ENCODE measurements at places on chromosomes 7 and 10.

DNA sequence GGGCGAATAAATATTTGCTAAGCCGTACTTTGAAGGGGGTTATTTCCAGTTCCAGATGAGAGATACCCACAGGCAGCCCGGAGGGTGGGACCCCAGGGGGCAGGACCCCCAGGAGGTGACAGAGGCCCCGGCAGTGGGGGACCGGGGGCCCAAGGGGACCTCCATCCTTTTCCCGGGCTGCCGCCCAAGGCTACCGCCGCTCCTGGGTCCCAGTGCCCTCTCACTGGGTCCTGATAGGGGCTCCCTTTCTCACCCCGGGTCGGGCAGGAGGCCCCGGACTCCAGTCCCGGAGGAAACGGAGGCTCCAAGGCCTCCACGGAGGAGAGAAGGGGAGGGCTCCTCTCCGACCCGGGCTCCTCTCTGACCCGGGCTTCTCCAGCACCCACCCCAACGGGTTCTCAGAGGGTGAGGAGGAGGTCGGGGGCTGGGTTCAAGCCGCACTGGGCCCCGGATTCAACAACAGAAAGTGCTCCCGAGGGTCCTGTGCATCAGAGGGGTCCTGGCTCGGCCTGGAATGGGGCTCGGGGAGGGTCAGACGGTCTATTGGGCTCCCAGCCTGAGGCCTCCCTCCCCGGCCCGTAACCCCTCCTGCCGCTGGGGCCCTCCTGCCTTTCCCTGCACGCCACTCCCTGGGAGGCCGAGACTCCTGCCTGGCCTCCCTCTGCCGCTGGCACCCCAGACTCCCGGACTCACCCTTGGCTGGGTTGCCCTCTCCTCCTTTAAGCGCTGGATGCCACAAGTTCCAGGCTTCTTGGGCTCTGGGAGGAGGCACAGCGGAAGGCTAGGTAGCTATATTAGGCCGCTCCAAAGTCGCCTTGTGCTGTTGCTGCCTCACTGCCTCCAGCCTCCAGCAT is 62.5 kb downstream of the ZNF37A start:
- DNase-seq: no peak

DNA sequence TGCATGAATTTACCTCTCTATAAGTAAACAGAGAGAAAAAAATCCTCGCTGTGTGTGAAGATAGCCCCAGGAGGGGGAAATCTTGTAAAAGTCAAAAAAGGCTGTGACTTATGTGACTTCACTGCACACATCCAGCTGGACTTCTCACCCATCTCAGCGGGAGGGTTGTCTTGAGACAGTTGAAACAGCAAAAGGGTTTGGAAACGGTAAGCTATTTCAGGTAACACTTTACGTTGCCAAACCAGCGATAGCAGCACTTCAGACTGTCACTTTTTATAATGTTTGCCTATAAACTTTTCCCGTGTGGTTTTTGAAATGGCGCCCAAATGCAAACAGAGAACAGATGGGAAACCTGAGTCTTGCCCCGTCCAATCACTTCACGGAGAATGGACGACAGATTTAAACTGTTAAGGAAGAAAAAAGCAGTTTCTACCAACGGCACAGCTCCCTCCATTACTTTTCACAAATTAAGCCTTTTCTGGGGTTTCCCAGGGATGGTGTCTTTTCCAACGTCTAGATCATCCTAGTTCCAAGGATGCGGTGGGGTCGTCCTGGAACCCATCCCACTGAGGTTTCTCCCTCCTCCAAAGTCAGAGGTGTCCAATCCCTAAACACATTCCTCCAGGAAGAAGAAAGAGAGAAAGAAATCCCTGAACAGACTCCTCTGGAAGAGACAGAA is 25.2 kb downstream of the FGFR2 start:
- DNase-seq: no peak

DNA sequence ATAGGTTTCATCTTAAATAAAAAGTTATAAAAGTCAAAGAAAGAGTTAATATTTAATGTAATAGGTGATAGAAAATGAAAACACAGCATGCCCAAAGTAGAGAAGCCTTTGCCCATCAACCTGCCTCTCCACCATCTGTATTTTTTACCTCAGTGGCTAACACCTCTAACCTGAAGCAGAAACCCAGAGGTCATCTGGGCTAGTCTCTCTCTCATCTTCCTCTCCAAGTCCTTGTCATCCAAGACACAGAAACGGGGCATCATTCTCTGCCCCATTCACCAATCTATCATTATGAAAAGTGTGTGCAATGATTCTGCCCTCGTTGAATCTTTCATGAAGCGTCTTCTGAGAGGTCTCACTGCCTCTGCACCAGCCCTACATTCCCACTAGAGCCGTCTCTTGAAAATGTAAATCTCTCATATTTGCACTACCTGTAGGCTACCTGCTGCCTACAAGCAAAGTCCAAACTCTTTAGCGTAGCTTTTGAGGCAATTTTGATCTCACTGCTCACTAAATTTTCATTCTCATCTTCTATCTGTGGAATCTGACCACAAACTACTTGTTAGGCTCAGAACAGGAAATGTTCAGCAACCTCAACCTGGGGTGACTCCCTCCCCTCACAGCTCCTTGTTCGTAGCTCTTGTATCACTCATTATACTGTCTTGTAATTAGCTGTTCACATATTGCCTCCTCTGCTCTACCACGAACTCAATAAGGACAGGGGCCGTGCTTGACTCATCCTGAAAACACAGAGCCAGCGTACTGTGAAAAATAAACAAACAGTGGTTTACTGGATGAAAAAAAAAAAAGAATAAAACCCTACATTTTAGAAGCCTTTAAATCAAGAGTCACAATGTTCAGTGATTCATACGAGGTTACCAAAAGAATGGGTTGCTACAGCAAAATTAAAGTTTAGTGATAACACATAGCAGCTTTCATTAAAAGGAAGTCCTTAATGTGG is 83.1 kb downstream of the CTNNA3 start:
- no peak for DNase-seq

DNA sequence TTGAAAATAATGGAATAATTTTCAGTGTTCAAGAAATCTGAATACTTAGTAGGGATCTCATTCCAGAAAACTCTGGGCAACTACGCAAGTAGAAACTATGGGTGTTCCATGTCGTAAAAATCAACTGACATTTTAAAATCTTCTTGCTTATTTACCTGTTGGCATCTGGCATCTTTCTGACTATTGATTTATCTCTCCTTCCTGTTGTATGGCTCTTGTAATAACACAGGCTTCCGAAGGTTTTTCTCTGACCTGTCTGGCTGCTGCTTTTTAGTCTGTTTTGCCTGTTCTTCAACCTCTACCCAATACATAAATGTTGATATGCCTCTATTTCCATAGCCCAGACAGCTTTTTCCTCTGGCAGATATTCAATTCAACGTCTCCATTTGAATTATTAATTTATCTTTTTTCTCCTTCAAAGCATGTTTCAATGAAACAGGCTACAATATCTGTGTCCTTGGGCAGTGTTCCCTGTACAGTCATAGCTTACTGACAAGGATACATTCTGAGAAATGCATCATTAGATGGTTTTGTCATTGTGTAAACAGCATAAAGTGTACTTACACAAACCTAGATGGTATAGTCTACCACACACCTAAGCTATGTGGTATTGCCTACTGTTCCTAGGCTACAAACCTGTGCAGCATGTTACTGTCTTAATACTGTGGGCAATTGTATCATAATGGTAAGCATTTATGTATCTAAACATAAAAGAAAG is 105.9 kb upstream of the ETV1 start:
- no peak for DNase-seq

DNA sequence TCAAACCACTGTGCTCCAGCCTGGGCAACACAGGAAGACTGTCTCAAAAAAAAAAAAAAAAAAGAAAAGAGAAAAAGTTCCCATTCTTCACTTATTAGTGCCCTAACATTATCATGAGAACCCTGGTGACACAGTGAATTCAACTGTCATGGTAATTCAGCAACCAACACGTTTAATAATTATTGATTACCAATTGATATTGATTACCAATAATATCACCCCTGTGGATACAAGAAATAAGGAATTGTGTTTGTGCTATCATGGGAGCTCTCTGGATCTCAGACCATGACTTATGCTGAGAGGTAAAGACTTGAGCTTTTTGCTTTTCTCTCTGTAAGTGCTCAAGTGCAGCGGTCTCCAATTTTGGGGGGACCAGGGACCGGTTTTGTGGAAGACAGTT is 195.3 kb downstream of the TPST1 start:
- no peak for DNase-seq

DNA sequence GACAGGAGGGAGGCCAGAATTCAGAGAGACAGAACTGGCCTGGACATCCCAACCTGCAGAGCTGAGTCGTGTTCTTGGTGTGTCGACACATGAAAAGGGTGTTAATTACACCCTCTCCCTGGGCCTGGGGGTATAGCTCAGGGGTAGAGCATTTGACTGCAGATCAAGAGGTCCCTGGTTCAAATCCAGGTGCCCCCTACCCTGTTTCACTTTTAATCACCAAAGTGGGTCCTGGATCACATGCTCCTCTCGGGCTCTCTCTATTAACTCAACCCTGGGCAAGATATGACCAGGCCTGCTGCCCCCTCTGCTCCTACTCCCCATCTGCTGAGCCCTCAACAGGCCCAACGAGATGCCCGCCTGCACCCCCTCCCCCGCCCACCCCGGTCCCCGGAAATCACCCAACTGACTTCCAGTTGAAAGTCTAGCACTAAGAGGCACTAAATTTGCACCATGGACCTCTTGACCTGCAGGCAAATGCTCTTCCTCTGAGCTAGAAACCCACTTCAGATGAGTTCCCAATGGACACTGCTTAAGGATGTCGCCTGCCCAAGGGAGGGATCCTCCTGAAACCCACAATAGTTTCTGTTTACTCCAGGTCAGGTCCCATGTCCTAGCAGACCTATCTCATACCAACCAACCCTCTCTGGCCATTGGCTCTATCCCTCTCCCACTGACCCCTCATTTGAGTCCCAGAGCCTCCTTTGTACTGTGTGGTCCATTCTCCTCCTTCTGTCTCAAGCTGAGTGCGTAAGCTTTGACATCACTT is 137.6 kb downstream of the ZNF467 start:
- DNase-seq: no peak

- no peak for DNase-seq
These were observed 26.0 kb upstream of the TMEM140 start for GRCh38 chr7:135121868-135122267.

GRCh38 chr7:131664570-131664969 is 108.1 kb upstream of the PODXL start:
- no peak for DNase-seq

GRCh38 chr7:37054624-37055241 is 330.4 kb upstream of the AOAH start:
- DNase-seq: no peak

DNA sequence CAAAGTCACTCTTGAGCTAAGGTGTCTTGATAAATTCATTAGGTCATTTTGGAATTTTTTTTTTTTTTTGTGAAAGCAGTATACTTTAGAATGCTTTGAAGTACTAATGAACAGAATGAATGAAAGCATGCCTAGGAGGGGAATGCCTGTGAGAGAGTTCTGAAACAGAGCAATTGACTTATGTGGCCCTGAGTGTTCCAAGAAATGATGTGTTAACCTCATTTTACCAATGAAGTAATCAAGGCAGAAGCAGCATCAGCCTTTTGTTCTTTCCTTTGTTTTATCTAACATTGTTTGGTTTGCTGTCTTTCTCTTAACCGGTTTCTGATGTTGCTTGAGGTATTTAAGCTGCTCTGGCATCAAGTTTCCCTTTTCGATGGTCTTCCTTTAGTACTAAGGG is 154.6 kb upstream of the HGF start:
- no peak for DNase-seq

DNA sequence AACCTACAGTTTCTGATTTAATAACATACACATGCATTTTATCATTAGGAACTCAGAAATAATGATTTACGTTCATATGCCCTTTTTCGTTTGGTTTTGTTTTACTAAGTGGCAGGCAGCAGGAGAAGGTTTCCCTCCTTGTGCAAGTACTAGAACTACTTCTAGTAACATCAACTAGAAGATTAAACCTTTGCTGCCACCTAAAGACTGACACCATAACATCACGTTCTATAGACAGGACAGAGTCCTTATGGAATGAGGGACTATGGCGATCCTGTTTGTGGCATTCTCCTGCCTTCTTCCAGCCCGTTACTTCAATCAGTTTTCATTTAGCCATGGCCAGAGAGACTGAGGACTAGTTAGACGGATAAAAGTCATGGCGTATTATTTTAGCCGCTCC is 53.2 kb downstream of the GAD2 start:
- peak; percentile 30 for DNase-seq

- DNase-seq: no peak
These were observed 85.5 kb downstream of the FAS start for GRCh38 chr10:89076120-89076519.

DNA sequence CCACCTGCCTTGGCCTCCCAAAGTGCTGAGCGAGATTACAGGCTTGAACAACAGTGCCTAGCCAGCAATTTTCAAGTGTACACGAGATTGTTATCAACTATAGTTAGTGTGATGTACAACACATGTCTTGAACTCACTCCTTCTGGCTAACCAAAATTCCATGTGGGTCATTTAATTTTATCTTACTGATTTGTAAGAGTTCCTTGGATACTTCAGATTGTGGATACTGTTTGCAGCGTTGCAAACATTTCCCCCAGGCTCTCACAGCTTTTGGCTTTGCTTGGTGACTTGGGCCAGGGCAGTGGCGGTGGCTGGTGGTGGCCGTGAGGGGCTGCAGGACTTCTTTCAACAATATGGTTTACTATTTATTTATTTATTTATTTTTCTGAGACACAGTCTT is 8.5 kb upstream of the TMEM270 start:
- no peak for DNase-seq

DNA sequence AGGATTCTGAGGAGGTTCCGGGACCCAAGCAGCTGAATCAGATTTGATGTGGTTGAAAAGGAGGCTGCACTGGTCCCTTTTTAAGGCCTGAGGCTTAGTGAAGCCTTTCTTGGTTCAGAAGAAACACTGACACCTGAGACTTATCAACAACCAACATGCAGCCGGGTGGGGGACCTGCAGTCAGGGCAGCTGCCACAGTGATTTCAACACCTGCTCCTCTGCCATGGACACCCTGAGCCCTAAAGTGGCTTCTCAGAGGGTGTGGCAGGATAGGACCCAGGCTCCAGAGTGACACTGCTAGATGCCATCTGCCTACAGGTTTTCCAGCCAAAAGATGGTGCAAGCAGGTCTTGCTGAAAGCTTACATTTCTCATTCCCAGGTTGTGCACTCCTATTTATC is 99.3 kb downstream of the COL13A1 start:
- DNase-seq: no peak

Data from left renal pelvis (tissue), 4 donors.